ENCODE measurements at places on chromosomes 6 and 20. TPM values are rescaled to one million over a fixed set of nuclear protein-coding genes. Genes with fewer than 3 reads are reported as not detected.

The FAM83B gene
- not detected for polyA plus RNA-seq

The ABHD16B gene
- not detected for polyA plus RNA-seq

The AGER gene
- polyA plus RNA-seq = 4.6 TPM

The LZTS3 gene
- 7.3 TPM for polyA plus RNA-seq

The ZFP57 gene
- polyA plus RNA-seq = not detected

The RAET1L gene
- not detected for polyA plus RNA-seq

The TFAP2D gene
- not detected for polyA plus RNA-seq

The KCNK5 gene
- polyA plus RNA-seq = not detected

The SMLR1 gene
- polyA plus RNA-seq = not detected

The OR12D3 gene
- polyA plus RNA-seq = not detected

The CLPSL1 gene
- polyA plus RNA-seq = not detected
